ENCODE measurements at places on chromosomes 1 and 21.

DNA sequence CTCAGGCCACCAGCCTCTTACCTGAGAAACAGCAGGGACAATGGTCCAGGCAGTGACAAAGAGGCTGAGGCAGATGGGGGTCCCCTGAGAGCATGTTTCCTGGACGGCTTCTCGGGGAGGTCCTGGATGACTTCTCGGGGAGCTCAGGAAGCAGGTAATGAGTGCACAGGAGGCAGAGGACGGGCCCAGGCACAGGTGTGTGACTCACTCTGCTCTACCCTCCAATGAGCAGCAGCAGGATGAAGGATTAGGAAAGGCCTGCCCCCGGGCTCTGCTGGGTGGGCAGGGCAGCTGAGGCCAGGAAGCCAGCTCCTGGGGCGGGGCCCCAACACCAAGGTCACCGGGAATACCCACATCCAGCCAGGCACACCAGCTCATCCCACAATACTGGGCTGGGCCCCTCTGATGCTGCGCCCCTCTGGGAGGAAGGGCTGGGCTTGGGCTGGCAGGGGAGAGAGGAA lies 17.2 kb upstream of the PTAFR start:
- no peak for DNase-seq

GRCh38 chr1:240522122-240522822 lies 89.7 kb downstream of the GREM2 start:
- no peak for DNase-seq

DNA sequence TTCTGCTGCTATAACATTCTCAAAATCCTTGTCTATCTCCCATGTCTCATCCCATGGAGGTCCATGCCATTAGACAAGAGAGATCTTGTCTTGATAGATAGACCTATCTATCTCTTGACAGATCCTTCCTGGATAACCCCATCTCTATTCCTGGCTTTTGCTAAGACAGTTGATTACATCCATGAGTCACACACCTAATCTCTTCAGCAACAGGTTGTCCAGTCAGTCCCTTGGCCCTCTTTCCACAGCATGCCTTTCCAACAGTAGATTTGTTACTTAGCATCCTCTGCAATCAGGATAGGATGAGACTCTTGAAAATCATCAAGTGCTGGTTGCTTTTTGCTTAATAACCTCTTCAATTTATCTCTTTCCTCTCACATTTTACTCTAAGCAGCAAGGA lies 46.6 kb downstream of the TRMT1L start:
- DNase-seq, result no peak

DNA sequence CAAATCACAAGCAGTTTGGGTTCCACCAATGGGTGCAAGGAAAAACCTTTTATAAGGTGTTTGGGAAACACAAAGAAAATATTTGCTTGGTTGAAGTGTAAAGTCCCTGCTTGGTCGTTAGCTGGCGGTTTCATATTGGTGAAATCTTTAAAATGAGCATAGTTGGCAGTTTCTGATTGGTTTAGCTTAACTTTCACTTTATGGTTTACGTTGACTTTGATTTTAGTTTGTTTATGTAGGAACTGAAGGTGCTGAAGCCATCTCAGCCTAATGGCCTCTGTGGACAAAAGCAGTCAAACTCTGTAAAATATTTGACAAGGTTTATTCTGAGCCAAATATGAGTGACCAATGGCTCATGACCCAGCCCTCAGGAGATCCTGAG lies 76.6 kb upstream of the PPM1J start:
- DNase-seq, result no peak

GRCh38 chr1:62025892-62026291 lies 168.8 kb upstream of the L1TD1 start:
- no peak for DNase-seq

- no peak for DNase-seq
Observed at GRCh38 chr1:93578911-93579825, 102.5 kb downstream of the BCAR3 start.

DNA sequence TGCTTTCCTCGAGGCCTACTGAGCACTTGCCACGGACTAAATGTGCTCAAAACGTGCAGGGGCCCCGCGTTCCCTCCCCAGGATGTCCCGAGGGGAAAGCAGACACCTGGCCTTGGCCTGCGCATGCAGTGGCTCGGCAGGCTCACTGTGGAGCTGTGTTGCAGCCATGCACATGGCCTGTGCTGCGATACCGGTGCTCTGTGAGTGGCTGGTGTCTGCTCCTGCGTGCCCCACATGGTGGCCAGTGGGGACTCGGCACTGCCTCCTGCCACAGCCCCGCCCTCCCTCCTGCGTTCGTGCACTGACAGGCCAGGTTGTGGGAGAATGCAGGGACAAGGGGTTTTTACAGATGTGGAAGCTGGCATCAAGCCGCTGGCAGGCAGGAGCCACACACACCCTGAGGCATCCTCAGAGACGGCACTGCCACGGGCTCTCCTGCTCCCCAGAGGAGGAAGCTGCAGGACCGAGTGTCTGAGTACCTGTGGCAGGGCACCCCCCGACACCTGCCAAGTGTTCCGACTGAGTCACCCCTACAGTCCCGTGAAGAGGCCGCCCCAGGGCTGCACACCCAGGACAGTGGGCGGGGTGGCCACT lies 16.9 kb upstream of the PTTG1IP start:
- no peak for DNase-seq

- DNase-seq, result peak; percentile 72
Observed at GRCh38 chr1:11967028-11967547, 13.2 kb upstream of the MFN2 start.

GRCh38 chr1:14576155-14576554 lies 22.3 kb upstream of the KAZN start:
- no peak for DNase-seq
